Skeletal muscle cell (primary cell): ENCODE measurements at places on chromosomes 2 and 18.

DNA sequence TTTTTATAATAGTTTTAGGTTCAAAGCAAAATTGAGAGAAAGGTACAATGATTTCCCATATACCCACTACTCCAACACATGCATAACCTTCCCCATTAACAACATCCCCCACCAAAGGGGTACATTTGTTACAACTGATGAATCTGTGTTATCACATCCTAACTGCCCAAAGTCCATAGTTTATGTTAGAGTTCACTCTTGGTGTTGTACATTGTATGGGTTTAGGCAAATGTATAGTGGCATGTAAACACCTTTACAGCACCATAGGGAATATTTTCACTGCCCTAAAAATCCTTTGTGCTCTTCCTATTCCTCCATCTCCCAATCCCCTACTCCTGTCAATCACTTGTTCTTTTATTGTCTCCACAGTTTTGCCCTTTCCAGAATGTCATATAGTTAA is 471.6 kb downstream of the CPS1 start:
- no peak for DNase-seq

DNA sequence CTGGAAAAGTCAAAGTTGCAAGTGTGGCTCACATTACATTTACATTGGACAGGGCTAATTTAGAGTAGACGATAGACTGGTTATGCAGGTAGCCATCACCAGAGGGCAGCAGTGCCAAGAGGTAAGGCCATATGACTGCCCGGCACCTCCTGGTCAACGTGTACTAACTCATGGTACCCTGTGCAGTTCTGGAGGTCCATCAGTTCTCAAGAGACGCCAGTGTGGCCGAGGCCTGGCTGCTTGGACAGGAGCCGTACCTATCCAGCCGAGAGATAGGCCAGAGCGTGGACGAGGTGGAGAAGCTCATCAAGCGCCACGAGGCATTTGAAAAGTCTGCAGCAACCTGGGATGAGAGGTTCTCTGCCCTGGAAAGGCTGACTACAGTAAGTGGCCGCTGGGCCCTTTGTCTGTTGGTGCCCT is 65.8 kb upstream of the EML6 start:
- no peak for DNase-seq

GRCh38 chr18:39453356-39453755 is 1887.8 kb upstream of the CELF4 start:
- DNase-seq: no peak

DNA sequence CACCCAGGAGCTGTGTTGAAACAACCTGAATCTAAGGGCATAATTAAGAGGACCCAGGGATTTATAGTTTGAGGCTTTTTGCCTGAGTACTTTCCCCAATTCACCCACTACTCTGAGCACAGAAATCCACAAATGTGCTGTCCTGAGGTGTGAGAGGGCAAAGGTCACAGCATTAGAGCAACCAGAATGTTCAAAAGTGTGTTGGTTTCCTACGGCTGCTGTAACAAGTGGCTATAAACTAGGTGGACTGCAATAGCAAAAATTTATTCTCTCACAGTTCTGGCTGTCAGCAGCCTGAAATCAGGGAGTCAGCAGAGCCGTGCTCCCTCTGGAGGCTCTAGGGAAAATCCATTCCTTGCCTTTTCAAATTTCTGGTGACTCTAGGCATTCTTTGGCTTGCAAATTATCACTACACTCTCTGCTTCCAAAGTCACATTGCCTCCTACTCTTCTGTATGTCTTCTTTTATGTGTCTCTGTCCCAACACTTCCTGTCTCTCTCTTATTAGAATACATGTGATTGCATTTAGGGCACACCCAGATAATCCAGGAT is 91.4 kb upstream of the TACR1 start:
- no peak for DNase-seq

DNA sequence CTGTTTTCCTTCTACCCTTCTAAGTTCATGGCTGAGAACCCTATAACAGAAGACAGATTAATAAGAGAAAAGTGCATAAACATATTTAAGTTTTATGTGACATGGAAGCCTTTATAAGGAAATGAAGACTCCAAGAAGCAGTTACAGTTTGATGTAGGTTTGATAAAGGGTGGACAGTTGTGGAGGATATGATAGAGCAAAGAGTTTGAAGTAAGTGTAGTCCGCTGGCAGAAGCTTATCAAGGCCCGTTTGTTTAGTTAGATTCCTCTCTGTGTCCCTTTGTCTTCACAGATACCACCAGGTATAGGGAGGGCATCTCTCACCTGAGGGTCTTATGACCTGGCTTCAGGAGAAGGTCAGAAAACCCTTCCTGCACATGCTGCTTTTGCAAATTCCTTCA is 10.4 kb upstream of the CASP8 start:
- DNase-seq: no peak

GRCh38 chr2:188292348-188293239 is 920 bp downstream of the GULP1 start:
- DNase-seq: peak; percentile 55

- DNase-seq: no peak
Observed at GRCh38 chr18:24659827-24660720, 199.6 kb downstream of the HRH4 start.

- DNase-seq: no peak
Observed at GRCh38 chr18:23812546-23813440, 123.5 kb downstream of the LAMA3 start.

- no peak for DNase-seq
Observed at GRCh38 chr18:70195852-70196434, 9.5 kb downstream of the RTTN start.

DNA sequence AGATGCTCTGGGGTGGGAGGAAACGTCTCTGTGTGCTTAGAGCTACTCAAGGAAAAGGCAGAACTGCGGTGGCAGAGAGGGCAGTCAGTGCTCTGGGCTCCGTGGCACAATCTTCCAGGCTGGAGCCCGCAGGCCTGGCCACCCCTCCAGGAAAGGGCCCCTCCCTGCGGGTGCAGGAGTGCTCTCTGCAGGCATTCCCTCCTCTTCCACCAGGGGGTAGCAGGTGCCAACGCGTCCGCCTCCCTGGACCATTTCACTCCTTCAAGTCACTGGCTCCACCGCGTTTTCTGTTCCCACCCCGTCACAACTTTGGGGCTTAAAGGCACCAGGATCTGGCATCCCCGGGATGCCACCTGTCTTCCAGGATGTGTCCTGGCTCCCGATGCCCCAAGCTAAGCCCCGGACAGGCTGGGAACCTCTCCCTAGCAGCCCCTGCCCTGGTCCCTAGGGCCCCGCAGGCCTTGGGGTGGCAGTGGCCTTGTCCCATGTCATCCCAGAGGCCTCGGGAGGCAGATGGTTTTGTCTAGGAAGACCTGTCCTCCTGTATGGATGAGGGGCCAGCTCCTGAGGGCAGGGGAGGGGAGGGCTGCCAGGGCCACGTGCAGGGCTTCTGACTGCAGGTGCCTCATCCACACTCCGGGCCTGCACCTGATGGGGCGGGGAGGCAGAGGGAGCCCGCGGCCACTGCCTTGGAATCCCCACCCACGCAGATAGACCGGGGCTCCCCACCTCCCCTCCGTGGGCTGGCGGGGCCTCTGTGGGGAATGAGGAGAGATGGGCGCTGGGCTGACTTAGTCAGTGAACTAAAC is 26.4 kb downstream of the KCNIP3 start:
- no peak for DNase-seq

DNA sequence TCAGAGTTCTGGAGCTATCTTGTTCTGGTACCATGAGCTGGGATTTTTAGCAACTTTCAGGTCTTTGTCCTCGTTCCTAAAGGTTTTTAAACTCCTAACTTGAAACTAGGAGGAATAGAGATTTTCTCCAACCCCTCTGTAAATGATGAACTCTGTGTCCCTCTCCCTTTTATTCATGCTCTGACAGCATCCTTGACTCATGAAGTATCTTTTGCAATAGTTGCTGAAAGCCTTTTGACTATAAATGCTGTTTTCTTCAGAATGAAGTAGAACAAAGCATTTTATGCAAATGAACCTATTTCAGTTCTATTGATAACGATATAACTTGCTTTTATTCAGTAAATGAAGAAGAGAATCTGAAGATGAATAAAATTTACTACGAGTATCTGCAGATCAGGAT is 17.0 kb upstream of the MAPRE2 start:
- no peak for DNase-seq

DNA sequence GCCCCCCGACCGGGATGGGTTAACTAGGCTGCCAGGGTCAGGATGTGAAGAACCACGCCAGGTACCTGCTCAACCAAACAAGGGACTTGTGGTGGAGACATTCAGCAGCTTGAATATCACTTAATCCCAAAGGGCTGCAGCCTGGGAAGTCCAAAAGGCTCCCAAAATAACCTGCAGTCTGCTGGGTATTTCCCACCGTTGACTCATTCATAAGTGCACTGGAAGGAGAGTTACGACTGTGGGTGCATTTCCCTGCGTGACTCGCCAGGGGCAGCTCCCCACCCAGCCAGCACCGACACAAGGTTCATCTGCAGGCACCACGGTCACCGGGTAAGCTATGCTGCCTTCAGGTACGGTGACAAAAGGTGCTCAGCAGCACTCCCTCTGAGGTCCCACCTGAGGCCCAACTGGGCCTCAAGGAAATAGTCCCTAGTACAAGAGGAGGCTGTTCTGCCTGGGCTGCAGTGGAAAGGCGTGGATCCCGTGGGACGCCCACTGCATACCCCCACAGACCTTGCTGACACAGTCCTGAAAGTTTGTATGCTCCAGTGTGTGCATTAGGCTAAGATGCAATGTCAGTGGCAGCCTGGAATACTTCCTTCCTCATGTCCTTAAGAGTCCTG is 86.5 kb downstream of the UXS1 start:
- no peak for DNase-seq

GRCh38 chr18:10090668-10091067 is 176.9 kb downstream of the VAPA start:
- DNase-seq: no peak

- no peak for DNase-seq
Observed at GRCh38 chr18:37754141-37754540, 188.5 kb upstream of the CELF4 start.

- no peak for DNase-seq
Observed at GRCh38 chr18:30945761-30946160, 96.8 kb downstream of the DSC3 start.

DNA sequence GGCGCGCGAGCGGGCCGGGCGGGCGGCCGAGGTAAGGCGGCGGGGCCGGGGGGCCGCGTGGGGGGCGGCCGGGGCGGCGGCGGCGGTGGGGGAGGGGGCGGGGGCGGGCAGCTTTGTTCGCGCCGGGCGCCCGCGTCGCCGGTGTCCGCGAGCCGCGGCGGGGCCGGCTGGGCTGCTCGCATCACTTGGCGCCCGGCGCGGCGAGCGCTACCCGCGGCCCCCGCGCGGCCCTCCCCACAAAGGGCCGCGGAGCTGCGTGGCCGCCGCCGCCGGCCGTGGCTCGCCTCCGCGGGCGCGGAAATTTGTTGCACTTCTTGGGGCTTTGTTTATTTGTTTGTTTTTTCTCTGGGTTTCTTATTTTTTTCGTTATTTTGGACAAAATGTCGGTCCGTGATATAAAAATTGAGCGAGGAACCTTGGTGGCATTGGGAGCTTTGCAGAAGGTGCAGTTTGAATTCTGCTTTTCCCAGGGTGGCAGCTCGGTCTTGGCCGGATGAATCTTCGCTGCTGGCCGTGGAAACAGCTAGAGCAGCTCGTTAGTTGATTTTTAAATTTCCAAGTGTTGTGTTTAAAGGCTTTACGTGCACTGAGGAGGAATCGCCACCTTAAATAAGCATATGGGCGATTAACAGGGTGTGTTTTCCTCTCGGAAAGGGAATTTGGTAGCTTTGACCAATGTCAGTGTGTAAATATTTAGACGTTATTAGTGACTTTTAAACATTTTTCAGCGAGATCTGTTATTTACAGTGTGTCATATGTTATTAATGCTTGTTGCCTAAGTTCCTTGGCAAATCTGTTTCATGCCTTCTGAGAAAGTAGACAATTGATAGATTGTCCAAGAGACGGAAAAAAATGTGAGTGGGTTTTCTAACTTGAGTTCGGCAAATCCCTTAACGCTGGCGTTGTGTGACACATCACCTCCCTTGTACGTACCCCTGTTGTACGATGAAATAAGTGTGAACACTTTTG is 822 bp downstream of the UBE2E3 start:
- DNase-seq: no peak

GRCh38 chr18:8046441-8046840 is 479.3 kb downstream of the PTPRM start:
- no peak for DNase-seq

DNA sequence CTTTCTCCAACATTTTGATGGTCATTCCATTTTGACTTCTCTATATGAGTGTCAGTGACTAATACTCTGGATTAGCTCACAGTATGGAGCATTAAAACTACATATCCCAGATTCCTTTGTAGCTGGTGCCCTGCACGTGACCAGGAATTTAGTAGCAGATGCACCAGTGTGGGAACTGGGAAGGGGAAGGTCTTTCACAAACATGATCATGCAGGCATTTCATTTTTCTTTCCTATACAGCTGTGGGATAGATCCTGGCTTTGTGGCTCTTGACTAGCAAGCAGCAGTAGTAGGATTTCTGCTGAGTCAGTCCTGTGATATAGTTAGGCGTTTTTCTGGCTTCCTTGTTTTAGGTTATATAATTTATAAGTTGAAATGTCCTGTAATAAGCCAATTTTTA is 971.0 kb upstream of the CDH2 start:
- peak; percentile 53 for DNase-seq

GRCh38 chr2:239232195-239232578 is 168.6 kb downstream of the HDAC4 start:
- DNase-seq: no peak

DNA sequence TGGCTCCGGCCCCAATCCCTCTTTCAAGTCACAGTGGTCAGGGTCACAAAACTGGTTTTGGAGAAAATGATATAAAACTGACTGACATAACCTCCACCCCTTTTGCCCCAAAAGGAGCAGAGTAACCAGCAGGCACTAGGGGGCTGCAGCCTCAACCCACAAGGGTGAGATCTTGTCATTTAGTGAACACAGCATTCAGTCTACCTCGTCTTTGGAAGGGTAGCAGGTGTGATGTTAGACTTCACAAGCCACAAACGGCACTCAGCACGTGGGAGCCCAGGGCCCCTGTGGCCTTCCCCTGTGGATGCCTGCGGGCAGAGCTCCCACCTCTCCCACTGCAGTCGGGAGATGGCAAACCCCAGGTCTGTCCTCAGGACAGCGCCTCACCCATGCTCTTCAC is 372.1 kb upstream of the MYT1L start:
- no peak for DNase-seq

DNA sequence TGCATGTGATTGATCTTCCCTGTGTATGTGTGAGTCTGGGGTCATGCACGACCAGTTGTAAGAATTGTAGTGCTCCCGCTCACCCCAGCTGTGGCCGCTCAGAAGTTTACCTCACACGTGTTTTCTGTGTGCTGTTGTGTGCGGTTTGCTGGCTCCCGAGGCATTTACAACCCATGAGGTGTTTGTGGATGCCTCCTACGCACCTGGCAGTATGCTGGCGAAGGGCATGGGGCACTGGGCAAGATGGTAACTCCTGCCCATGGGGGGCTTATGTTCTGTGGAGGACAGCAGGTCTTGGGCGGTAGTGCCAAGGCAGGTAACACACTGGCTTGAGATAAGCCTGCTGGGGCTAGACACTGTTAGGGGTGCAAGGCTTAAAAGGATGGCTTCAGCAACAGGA is 102.6 kb upstream of the HS6ST1 start:
- no peak for DNase-seq

DNA sequence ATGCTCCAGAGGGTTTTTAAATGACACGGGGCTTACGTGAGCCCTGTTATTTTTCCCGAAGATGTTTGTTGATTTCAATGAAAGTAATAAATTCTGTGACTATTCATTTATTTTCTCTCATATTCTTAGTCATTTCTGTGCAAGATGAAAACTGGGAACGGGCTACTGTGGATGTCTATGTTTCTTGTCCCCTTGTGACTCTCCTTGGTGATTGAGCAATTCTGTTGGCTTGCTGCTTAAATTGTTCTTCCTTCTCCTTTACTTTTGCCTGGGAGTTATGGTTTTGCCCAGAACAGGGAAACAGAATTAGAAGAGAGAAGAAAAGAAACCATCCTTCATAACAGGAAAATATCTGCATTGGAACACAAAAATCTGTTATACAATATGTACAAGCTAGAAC is 508.2 kb upstream of the DSEL start:
- DNase-seq: no peak
